Stimulated activated CD4-positive, alpha-beta T cell treated with anti-CD3 and anti-CD28 coated beads, Interleukin-2, amount 100 ng/mL, for 48 hours (primary cell): ENCODE measurements at places on chromosomes 11 and 22.

DNA sequence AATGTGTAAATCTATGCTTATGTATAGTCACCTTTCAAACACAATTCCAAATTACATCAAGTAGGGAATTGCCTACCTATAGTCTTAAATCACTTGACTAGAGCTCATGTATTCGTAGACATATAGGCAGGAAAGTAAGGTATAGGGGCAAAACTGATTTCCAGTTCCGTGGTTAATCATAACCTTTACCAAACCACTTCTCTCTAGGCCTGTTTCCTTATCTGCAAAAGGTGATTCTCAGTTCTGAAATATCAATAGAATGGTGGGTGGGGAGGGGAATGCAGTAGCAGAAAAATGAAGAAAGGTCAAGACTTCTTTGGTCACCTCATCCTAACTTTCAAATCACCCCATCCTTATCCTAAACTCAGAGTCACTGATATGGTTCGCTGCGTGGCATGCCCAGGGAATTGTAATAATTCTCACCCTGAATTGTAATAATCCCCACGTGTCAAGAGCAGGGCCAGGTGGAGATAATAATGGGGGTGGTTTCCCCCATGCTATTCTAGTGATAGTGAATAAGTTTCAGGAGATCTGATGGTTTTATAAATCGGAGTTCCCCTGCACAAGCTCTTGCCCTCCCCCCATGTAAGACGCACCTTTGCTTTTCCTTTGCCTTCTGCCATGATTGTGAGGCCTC is 1.9 kb upstream of the ANO5 start:
- DNase-seq, result no peak

DNA sequence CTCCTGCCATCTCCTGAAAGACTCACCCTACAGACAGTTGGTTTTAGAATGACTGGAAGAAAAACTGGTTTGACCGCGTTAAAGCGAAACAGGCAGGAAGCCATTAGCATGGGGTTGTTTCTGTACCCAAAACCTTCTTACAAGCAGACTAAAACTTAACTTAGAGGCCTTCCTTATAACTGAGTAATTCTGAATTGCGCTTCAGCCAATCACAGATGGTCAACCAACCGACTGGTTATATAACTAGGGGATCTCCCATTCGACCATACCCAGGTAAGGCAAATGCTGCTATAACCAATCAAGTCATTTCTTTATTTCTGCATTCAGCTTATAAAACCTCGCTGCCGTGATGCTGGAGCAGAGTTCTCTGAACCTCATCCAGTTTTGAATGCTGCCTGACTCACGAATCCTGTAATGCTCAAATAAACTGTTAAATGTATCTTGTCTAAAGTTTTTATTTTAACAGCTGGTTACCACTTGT is 87.8 kb upstream of the DRD2 start:
- no peak for DNase-seq

DNA sequence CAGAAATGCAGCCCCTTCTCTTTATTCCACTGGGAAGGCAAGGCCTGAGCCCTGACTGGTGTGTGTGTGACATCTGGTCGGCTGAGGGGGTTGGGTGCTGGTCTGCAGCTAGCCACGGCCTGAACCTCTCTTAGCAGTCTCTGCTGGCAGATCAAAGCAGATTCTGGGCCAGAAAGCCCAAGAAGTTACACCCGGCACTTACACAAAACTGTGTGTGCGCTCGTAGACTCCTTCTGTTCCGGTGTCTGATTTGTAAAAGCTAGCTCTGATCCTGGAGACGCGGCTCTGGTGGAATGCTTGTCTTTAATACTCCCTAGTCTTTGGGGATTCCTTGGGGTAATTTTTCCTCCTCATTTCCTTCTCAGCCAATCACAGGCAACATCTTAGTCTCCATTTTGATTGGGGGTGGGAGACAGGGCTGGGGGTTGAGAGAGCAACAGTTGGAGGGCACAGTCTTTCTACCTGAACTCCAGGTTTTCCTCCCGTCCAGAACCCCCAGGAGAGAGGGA is 5.5 kb downstream of the PKNOX2 start:
- no peak for DNase-seq

DNA sequence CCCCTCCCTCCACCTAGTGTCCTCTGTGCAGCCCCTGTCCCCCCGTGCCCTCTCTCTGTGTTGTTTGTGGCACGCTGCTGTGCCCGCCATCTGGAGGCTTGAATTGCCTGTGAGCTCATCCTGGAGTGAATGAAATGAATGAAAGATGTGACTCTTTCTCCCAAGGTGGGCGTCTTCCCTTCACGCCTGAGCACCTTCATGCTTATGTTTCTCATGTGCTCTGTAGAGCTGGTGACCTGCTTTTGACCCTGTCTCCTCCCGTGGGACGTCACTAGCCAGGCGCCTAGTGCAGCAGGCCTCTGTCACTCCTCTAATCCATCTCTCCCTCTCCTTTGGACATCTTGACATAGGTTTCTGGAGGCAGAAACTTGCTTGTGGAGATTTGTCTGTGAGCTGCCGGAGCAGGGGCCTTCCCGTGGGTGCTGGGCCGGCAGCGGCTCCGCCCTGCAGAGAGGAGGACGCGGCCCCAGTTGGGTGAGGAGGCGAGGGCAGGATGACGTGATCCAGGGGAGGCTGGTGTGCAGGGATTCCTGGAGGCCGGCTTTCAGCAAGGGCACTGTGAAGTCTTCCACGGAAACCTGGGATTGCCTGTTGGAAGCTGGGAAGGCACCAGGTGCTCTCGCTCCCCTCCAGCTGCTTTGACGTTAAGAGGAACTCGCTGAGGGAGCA is 40.6 kb downstream of the MUC6 start:
- DNase-seq, result no peak

DNA sequence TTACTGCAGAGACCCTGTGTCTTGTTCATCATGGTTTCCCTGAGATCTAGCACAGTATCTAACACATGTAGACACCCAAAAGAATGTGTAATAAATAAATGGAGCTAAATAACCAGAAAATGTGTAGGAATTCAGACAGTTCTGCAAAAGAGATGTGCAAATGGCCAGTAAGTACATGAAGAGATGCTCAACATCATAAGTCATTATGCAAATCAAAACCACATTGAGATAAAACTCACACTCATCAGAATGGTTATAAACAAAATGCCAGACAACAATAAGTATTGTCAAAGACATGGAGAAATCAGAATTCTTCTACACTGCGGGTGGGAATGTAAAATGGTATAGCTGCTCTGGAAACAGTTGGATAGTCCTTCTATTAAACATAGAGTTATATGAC is 88.5 kb downstream of the RBFOX2 start:
- no peak for DNase-seq

DNA sequence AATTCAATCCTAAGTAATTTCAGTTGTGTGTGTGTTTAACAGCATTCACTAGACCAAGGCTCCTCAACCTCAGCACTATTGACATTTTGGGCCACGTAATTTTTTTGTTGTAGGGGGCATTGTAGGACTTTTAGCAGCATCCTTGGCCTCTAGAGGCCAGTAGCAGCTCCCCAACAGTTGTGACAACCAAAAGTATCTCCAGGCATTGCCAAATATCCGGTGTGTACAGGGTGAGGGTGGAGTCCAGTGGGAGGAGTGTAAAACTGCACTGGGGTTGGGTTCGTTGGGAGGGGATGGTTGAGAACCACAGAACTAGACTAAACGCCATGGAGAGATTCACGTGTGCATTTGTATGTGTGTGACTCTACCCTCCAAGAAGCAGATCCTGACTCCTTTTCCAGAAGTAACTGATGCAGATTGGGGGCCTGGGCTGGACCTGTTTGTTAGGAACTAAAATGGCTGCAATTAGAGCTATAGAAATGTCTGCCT is 5.9 kb upstream of the PHF21A start:
- DNase-seq, result peak; percentile 21

DNA sequence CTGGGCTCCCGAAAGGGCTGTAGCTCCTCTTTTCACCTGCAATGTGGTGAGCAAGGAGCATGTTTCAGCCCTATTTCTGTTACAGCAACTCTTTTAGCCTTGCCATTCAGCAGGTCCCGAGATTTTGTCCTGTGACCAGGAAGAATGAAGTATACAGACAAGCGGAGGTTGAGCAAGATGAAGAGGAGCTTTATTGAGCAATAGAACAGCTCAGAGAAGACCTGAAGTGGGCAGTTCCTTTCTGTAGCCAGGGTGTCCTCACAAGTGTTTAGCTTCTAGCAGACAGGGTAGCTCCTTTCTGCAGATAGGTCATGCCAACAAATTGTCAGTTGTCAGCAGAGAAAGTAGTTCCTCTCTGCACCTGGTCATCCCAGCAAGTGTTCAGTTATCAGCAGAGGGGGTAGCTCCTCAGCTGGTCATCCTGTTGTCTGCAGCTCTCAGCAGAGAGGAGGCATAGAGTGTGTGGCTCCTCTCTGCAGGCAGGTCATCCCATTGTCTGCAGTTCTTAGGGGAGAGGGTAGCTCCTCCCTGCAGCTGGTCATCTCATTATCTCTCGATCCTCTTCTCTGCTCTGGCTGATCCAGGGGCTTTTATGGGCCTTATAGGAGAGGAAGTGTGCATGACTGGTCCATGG is 5.4 kb upstream of the OR56A4 start:
- no peak for DNase-seq

- no peak for DNase-seq
These were observed 42.7 kb downstream of the WEE1 start for GRCh38 chr11:9616042-9616675.

DNA sequence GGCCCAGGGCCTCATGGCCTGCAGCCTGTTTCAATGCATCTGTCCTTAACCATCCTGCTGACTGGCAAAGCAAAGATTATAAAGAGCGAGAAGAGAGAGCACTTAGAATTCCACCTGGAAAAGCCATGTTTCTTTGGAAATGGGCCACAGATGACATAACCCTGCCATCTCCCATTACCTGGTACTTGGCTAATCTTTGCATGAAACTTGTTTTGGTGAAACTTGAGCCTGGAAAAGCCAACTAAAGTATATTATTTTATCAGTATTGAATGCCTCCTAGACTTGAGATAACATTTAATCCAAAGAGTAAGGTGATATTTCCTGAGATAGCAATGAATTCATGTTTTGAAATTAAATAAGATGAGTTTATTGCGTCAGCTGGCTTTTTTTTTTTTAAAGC is 72.6 kb downstream of the NAV2 start:
- DNase-seq, result no peak

- no peak for DNase-seq
These were observed 117.5 kb downstream of the WNT7B start for GRCh38 chr22:45859231-45860161.
